ENCODE measurements at places on chromosomes 5 and 9.

DNA sequence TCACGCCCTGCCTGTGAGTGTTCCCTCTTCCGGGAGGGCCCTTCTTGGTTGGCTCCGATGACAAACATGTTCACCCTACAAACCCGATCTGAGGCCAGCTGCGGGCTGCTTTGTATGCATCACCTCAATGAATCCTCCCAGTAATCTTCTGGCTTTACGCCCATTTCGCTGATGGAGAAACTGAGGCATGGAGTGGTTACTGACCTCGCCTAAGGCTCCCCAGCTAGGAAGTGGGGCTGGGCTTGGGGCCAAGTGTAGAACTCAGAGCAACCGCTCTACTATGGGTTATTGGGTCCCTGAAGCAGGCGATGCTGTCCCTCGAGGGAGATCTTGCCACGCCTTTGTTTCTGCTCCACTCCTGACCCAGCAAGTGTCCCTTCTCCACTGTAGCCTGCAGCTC lies 38.2 kb upstream of the RPL26L1 start:
- no peak for DNase-seq

DNA sequence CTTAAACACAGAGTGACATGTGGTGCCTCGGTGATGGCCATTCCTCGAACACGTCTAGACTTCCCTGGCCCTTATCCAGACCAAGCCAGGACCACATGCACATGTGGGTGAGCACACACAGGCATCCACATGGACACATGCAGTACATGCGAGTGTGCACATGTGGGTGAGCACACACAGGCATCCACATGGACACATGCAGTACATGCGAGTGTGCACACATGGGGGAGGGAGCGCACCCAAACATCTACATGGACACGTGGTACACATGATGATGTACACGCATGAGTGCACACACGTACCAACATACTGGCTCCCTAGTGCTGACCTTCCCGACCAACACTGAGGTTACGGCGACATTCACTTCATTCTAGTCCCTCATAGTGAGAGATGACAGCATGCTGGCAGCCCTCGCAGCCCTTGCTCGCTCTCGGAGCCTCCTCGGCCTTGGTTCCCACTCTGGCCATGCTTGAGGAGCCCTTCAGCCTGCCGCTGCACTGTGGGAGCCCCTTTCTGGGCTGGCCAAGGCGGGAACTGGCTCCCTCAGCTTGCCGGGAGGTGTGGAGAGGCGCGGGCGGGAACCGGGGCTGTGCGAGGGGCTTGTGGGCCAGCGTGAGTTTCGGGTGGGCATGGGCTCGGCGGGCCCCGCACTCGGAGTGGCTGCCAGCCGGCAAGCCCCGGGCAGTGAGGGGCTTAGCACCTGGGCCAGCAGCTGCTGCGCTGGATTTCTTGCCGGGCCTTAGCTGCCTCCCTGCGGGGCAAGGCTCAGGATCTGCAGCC lies 186.8 kb downstream of the HSPA4 start:
- DNase-seq = no peak

GRCh38 chr9:105146677-105147076 lies 97.8 kb upstream of the SLC44A1 start:
- DNase-seq = no peak

DNA sequence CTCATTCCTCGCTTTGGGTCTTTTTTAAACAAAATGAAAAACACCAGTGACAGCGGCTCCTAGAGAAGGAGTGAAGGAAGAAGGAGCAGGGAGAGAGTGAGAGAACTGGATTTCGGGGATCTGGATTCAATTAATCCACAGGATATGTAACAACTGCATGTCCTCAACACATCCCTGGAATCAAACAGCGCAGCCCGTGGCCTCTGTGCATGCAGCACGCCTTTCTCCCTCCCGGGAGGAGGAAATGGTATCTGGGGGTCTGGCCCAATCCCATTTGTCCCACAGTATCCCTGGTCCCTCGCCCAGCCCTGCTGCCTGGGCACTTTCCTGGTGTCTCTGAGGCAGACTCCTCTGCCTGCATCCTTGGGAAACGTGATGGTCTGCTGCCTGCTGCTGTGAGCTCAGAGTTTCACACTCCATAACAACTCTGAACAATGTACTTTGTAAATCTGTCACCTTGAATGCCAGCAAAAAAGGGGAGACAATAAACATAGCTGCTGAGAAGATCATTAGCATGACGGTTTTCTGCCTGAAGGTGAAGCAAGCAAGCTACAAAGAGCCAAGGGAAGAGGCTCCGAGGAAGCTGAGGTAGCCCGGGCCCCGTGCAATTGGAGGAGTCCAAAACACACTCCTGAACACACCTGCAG lies 56.1 kb downstream of the PTCH1 start:
- no peak for DNase-seq

DNA sequence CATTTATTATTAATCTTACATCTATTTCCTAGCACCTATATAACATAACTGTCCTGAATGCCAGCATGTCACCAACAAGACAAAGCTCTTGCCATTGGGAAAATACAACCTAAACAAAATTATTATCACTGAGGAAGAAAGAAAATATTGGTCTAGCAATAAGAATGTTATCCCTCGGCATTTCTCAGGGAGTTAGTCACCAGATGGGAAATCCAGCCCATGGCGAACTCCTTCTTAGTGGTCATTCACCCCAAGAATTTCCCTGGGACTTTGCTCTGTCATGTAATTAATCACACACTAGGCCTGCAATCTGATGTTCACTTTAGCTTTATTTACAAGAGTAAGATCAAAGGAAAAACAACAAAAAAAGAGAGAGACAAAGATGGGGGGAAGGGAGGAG lies 56.1 kb upstream of the TAS2R1 start:
- DNase-seq = no peak

DNA sequence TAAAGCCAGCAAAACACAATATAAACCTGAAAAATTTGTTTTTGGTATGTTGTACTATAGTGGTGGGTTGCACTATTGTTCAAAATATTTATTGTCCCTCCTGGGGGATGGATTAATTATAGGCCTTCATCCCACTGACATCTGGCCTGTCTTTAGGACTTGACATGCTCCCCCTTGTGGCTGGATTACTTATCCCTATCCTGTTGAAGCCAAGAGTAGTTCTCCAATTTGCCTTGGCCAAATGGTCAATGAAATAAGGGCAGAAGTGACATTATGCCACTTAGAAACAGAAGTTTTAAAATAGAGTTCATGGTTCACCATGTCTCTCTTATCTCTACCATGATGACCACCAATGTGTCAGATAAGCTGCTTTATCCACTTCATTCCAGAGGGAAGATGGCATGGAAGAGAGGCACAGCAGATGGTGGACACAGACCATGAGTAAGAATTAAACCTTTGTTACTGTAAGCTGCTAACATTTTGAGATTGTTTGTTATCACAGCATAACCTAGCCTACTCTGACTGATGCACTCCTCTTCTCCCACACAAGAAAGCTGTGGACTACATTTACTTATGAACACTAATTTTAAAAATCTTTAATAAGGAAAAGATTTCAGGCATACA lies 29.2 kb upstream of the ARHGEF28 start:
- peak; percentile 43 for DNase-seq

DNA sequence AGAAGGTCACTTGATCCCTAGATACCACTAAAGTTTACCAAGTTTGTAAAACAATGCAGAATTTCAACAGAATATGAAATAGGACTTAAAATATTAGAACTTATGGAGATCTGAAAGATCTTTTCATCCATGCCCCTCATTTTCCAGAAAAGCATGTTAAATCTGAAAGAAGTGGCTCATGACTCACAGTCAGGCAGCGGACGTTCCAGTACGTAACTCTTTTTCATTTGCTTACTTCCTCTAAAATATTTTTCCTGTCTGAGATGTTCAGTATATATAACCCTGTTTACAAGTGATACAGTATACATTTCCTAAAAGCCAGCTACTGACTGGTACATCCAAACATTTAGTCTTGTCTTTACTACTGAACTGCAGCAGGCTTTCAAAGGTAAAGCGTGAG lies 22.3 kb downstream of the FBXW2 start:
- no peak for DNase-seq

DNA sequence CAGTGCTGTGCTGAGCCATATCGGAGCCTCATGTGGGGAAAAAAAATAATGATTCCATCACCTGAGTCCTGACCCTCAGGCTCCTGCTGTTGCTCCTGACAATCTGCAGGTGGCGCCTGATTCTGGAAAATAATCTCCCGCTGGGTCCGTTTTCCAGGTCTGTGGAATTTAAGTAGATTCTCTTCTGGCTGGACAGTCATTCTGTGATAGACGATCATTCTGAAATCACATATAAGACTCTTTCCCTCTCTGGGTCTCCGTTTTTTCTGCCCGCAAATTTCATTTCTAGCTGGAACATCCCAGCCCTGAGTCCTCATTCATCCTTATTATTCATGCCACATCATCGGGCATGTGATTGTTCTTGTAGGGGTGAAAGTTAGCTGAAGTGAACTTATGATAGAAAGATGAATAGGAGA lies 22.1 kb upstream of the STXBP1 start:
- peak; percentile 61 for DNase-seq

DNA sequence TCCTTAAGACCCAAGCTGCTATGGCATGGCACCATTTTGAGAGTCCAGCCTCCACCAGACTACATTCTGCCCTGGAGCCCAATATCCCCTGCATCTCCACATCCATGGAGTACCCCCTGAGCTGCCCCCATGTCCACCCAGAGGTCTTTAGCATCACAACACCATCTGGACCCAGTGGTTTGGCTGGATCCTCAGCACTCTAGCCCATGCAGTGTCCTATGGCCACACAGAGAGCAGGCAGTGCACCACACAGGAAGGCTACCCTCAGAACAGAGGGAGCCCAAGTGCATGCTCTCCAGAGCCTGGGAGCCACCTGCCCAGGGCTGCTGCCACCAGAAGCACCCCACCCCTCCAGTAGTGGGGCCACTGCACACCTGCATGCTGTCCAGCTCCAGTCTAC lies 18.6 kb upstream of the DAP start:
- DNase-seq = no peak

DNA sequence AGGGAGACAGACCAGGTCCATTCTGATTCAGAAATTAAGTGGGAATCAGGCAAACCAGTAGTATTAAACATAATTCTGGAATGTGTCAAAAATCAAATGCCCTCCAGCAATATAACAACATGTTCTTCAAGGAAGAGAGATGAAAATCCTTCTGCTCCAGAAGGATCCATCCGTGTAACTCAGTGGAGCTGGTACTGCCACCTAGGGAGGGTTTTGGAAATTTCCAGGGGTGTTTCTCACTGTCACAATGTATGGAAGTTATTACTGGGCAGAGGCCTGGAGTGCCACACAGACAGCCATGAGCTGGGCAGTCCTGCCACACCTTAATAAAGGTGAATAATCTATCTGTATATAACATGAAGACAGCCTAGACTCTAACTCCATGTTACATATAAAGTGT lies 87.5 kb downstream of the TTLL11 start:
- no peak for DNase-seq

DNA sequence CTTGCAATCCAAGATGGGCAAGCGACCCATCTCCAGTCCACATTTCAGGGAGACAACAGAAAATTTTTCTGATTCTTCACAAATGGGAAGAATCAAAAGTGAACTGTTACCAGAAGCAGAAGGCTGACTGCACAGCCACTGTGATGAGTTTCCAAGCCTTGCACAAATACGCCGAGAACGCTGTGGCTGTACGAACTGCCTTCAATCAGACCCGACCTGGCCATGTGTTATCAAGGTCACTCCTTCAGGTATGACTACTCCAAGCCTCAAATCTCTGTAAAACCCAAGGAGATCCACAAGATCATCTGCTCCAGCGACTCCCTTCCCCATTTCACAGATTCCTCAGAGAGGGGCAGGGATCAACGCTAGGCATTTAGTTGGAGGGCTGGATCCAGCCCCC lies 26.9 kb downstream of the RAPGEF1 start:
- no peak for DNase-seq

- no peak for DNase-seq
Measured at GRCh38 chr5:131466171-131466766, 168.8 kb downstream of the RAPGEF6 start.

DNA sequence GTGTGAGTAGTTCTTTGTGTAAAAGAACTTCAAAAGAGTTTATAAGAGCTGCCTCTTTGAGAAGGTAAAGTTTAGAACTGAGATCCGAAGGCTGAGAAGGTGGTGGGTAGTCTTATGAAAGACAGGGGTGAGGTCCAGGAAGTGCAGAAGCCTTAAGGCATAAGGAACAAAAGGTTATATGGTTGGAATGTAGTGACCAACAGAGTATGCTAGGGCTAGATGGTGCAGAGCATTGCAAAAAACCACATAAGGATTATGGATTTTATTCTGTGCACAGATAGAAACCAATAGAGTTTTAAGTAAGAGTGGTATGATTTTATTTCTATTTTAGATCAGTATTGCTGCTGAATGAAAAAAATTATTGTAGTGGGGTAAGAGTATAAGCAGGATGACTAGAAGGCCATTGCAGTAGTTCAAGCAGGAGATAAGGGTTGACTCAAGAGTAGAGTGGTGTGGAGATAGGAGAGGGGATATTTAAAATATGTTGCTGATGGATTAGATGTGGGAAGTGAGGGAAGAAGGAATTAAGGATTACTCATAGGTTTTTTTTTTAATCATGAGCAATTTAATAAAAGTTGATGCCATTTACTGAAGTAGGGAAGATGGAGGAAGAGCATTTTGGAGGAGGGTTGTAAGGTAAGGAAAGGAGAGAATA lies 3.7 kb downstream of the RECK start:
- no peak for DNase-seq
